ENCODE measurements at places on chromosomes 5 and 9. TPM values are rescaled to one million over a fixed set of nuclear protein-coding genes. Genes with fewer than 3 reads are reported as not detected.

- H3K4me1 ChIP-seq: no peaks in the 10 kb centered on the region
- H3K4me3 ChIP-seq: no peak overlapping the region
- DNase-seq: no peak
- no peak overlapping the region for H3K27ac ChIP-seq
Measured at GRCh38 chr9:12680341-12680740, 12.8 kb upstream of the TYRP1 start.

Gene PCDHGA12
- 0.11 TPM for total RNA-seq

DNA sequence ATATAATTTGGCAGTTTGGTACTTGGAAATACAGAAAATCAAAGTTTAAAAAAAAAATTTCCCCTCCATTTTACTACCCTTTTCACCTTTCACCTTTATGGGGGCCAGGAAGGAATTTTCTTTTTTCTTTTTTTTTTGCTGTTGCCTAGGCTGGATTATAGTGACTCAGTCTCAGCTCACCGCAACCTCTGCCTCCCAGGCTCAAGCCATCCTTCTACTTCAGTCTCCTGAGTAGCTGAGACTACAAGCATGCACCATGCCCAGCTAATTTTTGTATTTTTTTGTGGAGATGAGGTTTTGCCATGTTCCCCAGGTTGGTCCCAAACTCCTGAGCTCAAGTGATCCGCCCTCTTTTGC lies 9.1 kb downstream of the CHMP5 start:
- no peak overlapping the region for H3K27ac ChIP-seq
- H3K4me3 ChIP-seq: no peak overlapping the region
- peaks cover 49% of the 10 kb centered on the region for H3K36me3 ChIP-seq
- no peak for DNase-seq

- no peak overlapping the region for H3K27ac ChIP-seq
- DNase-seq: no peak
- peaks cover 31% of the 10 kb centered on the region for H3K36me3 ChIP-seq
- H3K4me1 ChIP-seq: peaks cover 33% of the 10 kb centered on the region
Measured at GRCh38 chr5:172162323-172162986, 25.6 kb downstream of the STK10 start.

DNA sequence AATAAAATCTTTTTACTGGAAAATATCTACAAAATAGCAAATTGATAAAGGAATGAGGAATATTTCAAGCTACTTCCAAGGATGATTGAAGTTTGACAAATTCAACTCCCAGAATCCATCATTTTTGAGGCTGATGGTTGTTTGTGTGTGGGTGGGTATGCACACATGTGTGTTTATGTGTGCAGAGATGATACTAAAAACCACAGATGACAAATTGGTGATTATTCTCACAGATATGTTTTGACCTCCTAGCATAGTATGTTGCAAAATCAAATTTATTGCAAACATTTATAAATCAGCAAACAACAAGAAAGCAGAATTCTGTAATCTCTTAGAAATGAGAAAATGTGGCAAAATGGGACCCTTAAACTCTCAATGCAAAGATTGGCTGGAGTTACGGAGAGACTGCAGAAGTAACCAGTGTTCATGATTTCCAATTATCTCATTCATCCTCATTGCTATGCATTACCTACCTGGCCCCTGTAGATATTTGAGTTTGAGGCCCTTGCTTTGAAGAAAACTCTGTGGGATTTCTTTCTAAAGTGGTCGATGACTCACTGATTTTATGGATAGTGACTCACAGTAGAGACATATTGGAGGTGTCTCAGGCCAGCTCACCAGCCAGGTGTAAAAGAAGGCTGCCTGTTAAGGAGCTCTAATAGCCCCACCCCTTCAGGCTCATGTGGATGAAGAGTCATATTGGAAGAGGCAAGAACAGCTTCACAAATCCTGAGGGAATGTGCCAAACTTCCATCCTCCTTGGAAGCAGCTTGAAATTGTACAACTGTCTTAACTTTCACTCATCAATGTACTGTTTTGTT lies 44.6 kb upstream of the TMC1 start:
- H3K36me3 ChIP-seq: no peaks in the 10 kb centered on the region
- DNase-seq: no peak
- peaks cover 30% of the 10 kb centered on the region for H3K4me1 ChIP-seq
- H3K27ac ChIP-seq: no peak overlapping the region

DNA sequence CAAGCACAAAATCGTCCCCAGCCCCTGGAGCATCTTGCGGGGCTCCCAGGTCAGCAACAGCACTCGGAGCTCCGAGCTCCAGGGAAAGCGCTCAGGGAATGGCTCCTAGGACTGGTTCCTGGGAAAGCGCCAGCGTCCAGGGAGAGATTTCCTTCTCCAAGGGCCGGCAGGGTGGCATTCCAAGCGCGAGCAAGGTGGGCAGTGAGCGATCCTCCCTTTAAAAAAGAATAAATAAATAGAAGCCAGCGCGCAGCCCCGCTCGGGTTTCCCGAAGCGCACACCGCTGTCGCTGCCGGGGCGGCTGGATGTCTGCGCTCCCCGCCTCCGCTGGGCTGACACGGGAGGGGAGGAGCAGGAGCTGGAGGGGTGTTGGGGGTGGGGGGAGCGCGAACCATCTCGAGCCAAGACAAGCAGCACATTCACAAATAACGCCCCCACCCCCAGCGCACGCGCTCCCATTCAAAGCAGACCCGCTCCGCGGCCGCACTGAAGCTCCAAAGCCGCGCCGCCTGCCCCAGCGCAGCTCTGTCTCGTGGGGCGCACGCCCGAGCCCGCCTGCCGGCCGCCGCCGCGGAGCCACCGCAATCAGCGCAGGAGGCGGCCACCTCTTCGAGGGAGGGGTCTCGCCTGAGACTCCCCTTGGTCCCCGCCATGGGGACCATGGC lies 327.4 kb downstream of the SH3GL2 start:
- no peaks in the 10 kb centered on the region for H3K36me3 ChIP-seq
- no peak overlapping the region for H3K4me3 ChIP-seq
- no peaks in the 10 kb centered on the region for H3K4me1 ChIP-seq
- H3K27me3 ChIP-seq: peaks cover 20% of the 10 kb centered on the region
- no peak overlapping the region for H3K27ac ChIP-seq
- no peak for DNase-seq

- H3K27me3 ChIP-seq: peaks cover 5% of the 10 kb centered on the region
- H3K4me1 ChIP-seq: no peaks in the 10 kb centered on the region
- no peak overlapping the region for H3K4me3 ChIP-seq
- no peaks in the 10 kb centered on the region for H3K36me3 ChIP-seq
- H3K27ac ChIP-seq: no peak overlapping the region
Measured at GRCh38 chr5:50887889-50888633, 221.6 kb downstream of the PARP8 start.

Gene PRSS3
- total RNA-seq: not detected

DNA sequence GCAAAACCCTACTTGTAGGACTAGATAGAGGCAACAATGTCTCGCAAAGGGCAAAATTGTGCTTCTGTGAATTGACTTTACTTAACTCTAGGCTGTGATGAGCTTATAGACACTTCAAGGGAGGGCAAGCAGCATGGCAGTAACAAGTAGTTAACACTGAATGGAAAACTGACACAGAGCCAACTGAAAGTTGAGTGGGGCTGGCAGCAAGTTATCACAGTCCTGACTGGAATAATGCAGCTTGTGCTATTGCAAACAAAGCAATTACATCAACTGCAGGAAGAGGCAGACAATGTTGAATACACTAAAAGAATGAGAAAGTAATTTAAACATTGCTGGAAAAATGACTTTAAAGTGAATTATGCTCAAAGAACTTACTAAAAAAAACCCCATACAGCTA lies 62.2 kb downstream of the RNF38 start:
- no peak for DNase-seq
- no peak overlapping the region for H3K4me3 ChIP-seq
- H3K4me1 ChIP-seq: peaks cover 15% of the 10 kb centered on the region
- no peak overlapping the region for H3K27ac ChIP-seq
- no peaks in the 10 kb centered on the region for H3K27me3 ChIP-seq
- peaks cover 35% of the 10 kb centered on the region for H3K36me3 ChIP-seq

GRCh38 chr9:33341182-33341581 lies 50.9 kb downstream of the NFX1 start:
- no peak for DNase-seq
- peaks cover 57% of the 10 kb centered on the region for H3K36me3 ChIP-seq
- H3K4me1 ChIP-seq: peaks cover 8% of the 10 kb centered on the region
- no peak overlapping the region for H3K27ac ChIP-seq

DNA sequence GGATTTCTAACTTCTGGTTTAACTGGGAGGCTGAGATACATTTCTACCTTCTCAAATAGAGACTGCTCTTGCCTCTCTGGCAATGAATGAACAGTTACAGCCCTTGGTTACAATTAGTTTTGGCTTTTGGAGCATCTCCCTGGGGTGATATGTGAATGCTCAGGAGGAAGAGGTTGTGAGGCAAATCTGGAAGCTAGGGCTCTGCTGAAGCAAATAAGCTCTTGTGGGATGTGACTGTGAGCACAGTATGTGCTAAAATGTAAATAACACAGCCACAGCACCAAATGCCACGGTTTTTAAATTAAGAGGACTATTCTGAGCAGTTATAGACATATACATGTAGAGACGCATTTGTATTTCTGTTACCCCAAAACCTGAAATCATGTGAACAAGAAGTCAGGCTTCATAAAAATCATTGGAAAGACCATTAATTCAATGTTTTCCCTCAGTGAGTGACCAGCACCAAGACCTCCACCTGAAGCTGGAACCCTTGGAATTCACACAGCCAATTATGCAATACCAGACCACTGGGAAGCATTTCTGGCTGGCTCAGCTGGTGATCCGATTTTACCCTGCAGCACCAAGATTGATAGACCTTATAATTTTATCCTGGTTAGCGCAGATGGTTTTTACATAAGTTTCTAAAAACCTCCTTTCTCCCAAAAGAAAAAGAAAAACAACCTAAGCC lies 3.0 kb upstream of the SLC44A1 start:
- H3K27ac ChIP-seq: no peak overlapping the region
- no peaks in the 10 kb centered on the region for H3K36me3 ChIP-seq
- no peak for DNase-seq
- no peak overlapping the region for H3K4me3 ChIP-seq
- peaks cover 58% of the 10 kb centered on the region for H3K27me3 ChIP-seq
- H3K4me1 ChIP-seq: peaks cover 16% of the 10 kb centered on the region

DNA sequence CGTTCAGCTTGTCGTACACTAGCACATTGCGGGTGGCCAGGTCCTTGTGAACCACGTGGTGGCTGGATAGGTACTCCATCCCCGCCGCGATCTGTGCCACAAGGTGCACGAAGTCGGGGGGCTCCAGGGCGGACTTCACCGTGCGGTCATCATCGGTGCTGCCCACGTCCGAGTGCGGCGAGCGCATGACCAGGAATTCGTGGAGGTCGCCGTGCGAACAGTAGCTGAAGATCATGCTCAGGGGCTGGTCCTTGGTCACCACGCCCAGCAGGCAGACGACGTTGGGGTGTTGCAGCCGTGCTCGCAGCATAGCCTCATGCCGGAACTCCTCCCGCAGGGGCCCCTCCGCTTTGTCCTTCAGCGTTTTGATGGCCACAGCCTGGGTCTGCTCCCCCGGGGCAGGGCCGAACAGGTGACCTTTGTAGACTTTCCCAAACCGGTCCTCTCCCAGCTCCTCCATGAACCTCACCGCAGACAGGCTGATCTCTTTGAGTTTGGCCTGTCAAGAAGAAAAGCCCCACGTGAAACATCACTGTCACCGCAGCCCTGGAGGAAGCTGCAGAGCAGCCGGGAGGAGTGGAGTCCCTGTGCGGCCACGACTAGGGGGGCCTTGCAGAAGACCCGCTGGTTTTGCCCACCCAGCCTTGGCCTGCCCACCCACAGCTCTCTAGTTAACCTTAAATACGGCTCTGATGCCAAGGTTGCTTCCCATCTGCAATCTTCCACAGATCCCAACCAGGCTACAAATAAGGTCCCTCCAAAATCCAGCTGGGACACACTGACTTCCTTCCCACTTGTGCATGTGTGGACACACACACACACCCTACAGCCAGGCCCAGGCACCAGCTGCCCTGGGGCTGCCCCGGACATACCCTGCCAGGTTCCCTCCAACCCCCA lies 225.2 kb downstream of the ROR2 start:
- H3K27me3 ChIP-seq: peaks cover 27% of the 10 kb centered on the region
- no peak for DNase-seq
- H3K4me3 ChIP-seq: no peak overlapping the region

Data from activated naive CD8-positive, alpha-beta T cell treated with anti-CD3 and anti-CD28 coated beads, Interleukin-2, amount 10 ng/mL, durations not matched to agents 7 days and 5 days (primary cell).